ENCODE measurements at places on chromosomes 4 and X.

GRCh38 chrX:96771486-96771885 is 86.8 kb downstream of the DIAPH2 start:
- DNase-seq, result no peak

DNA sequence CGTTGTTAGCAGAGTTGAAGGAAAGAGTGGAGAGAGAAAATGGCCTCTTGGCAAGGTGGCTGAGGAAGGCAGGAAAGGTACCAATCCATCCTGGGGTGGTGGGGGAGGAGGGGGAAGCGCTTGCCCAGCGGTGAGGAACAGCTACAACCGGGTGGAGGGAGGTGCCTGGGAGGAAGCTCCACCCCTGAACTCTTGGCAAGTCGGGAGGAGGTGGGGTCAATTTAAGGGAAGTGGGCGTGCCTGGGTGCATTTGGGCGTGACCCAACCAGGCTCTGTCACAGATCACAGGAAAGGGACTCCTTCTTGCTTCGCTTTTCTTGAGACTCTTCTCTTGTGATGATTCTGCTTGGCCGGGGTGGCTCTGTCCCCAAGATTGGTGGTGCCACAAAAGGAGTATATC is 41.7 kb downstream of the BCORL1 start:
- peak; percentile 61 for DNase-seq

DNA sequence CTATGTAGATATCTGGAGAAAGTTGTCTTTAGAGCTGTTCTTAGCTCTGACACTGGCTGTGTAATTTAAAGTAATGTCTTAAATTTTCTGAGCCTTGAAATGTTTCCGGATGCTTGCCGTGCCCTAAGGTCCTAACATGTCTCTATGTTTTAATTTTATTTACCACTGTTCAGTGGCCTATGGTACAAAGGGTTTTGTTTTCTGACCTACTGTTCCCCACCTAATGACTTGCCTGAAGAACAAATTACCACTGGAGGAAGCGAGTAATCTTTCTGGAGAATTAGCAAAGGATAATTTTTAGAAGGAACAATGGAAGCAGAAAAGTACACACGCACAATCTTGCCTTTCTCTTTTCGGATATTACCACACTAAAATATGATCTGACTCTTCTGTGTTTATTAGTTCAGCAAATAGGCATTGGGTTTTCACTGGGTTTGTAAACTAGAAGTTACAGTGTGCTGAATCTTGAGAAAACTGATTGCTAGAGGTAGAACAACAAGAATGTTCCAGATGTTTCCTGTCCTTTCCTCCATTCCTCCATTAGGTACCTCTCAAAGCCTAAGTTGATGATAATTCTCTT is 435.9 kb downstream of the PACRGL start:
- DNase-seq, result no peak

GRCh38 chr4:4559596-4559995 is 17.7 kb upstream of the STX18 start:
- no peak for DNase-seq
